ENCODE measurements at places on chromosomes 11 and 22.

- peak; percentile 6 for DNase-seq
Observed at GRCh38 chr11:15266999-15267398, 152.3 kb downstream of the INSC start.

DNA sequence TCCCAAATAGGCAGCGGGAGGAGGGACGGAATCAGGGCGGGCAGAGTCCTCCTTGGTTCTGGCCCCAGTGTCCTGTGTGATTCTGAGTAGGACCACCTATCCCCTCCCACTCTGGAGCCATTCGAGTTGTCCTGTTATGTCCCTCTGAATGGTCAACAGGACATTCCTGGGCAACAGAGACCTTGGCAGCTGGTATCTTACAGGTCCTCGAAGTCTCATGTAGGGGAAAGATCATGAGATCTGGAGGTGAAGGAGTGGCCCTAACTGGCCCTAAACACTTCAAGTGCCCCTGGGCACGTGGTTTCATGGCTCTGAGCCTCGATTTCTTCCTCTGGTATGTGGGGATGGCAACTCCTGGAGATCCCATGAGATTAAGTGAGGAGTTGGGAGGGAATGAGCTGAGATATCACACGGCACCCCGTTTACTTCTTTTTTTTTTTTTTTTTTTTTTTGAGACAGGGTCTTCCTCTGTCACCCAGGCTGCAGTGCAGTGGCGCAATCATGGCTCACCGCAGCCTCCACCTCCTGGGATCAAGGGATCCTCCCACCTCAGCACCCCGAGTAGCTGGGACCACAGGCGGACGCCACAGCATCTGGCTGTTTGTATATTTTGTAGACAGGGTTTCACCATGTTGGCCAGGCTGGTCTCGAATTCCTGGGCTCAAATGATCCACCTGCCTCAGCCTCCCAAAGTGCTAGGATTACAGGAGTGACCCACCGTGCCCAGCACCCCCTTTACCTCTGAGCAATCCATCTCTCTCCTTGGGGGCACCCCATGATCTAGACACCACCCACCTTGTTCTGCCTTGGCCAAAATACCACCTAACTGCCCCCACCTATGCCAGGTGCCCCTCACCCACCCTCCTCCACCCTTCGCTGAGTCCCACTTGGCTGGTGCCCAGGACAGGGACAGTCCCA, 6.8 kb downstream of the LIF start:
- DNase-seq, result no peak

- no peak for DNase-seq
Observed at GRCh38 chr11:76655501-76656049, 15.0 kb downstream of the LRRC32 start.

DNA sequence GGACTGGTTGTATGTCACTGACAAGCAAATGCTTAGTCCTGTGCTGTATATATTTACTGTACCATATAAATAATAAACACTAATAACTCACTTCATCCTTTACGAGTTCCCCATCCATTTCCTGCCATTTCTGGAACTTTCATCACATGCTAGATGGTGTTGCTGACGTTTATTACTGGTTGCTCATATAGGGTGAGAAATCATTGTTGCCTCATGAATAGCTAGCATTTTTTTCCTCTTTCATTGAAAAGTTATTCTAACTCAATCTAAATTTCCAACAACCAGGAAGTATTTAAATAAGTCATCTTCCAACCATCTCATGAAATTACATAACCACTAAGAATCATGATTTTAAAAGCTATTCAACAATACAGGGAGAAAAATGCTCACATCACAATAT, 88.6 kb upstream of the RCN1 start:
- DNase-seq, result no peak

GRCh38 chr22:49604732-49605302, 222.9 kb downstream of the BRD1 start:
- DNase-seq, result no peak

GRCh38 chr11:3190600-3190999, 25.5 kb upstream of the OSBPL5 start:
- no peak for DNase-seq

DNA sequence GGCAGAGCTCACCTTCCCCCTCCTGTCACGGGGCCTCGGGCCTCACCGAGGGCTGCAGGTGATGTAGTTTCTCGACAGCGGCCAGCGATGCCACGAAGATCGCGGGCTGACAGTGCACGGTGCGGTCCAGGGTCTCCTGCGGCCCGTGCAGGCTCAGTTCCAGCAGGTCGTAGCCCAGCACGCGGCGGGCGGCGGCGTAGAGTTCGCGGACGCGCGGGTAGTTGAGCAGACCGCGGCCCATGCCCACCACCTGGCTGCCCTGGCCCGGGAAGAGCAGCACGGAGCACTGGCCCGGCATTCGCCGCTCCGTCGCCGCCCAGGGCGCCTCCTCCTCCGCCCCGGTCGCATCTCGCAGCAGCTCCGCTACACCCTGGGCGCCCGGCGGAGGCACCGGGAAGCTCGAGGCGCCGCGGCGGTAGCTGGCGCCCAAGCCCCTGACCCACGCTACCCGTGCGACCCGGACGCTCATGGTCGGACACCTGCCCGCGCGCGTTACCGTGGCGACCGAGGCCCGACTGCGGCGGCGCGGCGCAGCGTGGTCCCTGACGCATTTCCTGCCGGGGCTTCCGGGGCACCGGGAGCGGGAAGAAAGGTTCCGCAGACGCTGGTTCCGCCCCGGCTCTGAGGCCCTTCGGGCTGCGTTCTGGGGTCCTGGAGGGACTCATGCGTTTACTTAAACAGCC, at the start of gene MCAT:
MCAT (minus strand) TSS at position 519 of the 683 bp plus-strand sequence; CDS start at position 469, 50 bp downstream.
- DNase-seq, result peak; percentile 54

DNA sequence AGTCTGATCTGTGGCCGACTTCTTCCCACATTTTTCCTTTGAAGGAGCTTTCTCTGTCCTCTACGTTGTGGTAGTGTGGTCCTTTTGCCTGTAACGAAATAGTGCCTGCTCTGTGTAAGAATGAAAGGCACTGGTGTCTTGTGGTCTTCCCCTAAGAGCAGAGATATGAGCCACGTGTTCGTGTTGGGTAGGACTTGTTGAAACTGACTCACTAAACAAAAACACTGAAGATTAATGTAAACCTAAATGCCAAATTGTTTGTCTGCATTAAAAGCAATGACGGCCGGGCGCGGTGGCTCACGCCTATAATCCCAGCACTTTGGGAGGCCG, 10.1 kb upstream of the RPS3 start:
- no peak for DNase-seq

DNA sequence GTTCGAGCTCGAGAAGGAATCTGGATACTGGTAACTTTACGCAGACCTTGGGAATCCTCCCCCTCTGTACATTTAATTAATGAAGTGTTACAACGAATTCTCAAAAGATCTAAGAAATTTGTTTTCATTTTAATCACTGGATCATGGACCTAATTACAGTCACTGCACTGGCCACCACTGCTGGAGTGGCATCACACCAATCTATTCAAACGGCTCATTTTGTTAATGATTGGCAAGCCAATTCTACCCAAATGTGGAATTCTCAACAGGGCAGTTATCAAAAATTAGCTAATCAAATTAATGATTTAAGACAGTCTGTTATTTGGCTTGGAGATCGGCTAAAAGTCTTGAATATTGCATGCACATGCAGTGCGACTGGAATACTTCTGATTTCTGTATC, 30.1 kb upstream of the ALDH3B2 start:
- no peak for DNase-seq

DNA sequence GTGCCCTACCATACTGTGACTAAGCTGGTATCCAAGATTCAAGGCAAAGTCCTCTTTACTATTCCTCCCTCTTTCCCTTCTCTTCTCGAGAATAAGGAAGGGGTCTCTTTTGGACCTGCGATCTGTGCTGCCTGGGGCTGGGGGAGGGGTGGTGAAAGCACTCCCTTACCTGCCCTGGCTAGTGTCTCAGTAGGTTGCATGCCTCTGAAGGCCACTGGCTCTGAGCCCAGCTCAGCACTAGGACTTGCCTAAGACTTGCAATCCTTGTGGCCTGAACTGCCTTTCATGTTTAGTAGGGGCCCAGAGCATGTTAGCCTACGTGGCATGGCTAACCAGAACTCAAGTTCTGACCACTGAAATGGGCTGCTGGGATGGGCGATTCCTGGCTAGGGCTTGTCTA, 13.0 kb upstream of the REXO2 start:
- DNase-seq, result no peak
